ENCODE measurements at places on chromosomes 16 and 17.

- no peak for DNase-seq
These were observed 82.1 kb downstream of the KSR1 start for GRCh38 chr17:27538156-27538955.

- DNase-seq, result no peak
These were observed 143.9 kb upstream of the SHISA6 start for GRCh38 chr17:11097121-11097520.

GRCh38 chr17:10046786-10047785 lies 142.0 kb upstream of the RCVRN start:
- DNase-seq, result no peak

GRCh38 chr17:75152922-75153779 lies 1.2 kb downstream of the JPT1 start:
- no peak for DNase-seq

DNA sequence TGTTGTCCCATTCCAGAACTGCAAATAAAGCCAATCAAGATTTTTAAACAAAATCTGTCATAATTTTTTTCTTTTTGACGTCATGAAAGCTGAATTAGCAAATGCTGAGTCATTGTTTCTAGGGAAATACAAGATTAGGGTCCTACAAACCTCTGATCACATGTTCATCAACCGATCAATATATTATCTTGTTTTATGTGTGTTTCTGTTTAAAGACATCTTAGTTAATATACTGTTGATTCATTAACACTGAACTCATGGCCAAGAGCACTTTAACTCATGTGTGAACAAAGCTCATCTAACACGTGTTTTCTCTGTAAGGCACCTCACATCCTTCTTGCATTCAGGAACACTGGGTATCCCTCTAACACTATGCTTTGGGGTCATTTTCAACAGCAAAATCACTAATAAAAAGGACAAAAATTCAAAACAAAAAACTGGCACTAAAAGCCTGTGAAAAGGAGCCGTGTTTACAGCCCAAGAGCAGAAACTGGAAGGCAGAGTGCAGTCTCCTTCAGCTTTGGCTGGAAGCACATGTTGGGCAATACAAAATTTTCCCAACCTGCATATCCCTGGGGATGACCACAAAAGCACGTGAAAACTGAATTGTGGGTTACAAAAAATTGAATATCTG lies 102.5 kb downstream of the PARN start:
- no peak for DNase-seq

- no peak for DNase-seq
These were observed 2.8 kb downstream of the CCL22 start for GRCh38 chr16:57361404-57361803.

DNA sequence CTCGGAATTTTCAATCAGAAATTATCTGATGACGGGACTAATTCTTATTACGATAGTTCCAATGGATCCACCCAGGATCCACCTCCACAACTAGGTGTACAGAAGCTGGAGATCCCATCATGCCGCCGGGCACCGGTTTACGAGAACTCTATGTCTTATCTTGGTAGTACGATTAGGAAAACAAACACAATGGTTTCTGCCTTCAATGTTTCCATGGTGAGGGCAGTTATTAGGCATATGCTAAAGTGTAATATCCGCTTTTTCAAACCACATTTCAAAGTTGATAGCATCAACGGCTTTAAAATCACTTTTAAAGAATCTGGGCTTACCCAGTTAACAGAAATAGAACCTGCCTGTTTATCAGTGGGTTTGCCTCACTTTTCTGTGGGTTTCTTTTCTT lies 705.7 kb downstream of the MAF start:
- DNase-seq, result peak; percentile 64

GRCh38 chr17:51739245-51739886 lies 419.1 kb downstream of the CA10 start:
- no peak for DNase-seq

Measured in CD4-positive, alpha-beta T cell treated with Interleukin-15 for 4 hours (primary cell).